CD4-positive, alpha-beta T cell treated with Interleukin-1 beta for 1 hour (primary cell): ENCODE measurements at places on chromosomes 13 and 19.

DNA sequence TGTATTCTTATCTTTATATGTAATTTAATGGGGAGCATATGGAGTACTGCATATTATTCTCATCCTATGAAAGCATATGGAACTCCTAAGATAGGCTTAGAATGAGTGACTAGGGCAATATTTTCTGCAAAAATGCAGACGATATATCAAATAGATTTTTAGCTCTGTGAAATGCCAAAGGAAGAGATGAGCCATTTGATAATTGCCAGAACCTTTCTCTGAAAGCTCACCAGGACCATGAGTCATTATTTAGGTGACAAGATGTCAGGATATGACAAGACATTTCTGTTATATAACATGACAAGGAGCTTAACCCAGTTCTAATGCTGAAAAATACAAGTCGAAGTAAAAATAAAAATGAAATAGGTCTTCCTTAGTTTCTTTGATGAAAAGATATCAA lies 145.0 kb downstream of the SLITRK6 start:
- no peak for DNase-seq

DNA sequence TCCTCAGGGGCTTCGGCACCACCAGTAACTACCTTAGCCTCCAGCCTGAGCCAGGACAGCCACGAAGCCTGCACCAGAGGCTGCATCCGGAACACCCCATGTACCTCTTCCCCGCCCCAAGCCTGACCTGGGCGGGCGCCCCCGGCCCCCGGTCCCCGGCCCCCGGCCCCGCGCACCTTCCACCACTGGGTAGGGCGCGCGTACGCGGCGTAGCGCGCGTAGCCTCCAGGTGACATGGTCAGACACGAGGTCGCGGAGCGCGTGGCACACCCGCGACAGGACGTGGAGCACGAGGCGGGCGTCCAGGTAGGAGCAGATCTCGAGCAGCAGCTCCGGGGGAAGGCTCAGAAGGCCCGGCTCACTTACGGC lies 450 bp downstream of the FBXW9 start:
- no peak for DNase-seq

GRCh38 chr13:80476953-80477352 lies 136.0 kb upstream of the SPRY2 start:
- DNase-seq, result no peak

DNA sequence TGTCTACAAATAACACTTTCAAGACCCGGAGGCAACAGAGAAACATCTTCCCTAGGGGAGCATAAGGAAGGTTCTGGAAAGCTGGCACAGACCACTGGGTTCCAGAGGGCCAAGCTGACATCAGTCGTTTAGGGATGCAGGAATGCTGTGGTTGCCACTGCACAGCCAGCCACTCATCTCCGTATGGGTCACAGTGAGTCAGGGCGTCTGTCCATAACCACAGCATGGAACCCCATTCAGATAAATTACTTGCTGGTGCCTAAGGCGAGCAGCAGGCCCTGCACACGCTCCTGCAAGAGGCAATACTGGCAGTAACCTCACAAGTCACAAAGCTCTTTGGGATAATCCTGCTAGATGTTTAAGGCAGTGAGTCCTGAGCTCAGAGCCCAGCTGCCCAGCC lies 140.9 kb upstream of the UBL3 start:
- no peak for DNase-seq

DNA sequence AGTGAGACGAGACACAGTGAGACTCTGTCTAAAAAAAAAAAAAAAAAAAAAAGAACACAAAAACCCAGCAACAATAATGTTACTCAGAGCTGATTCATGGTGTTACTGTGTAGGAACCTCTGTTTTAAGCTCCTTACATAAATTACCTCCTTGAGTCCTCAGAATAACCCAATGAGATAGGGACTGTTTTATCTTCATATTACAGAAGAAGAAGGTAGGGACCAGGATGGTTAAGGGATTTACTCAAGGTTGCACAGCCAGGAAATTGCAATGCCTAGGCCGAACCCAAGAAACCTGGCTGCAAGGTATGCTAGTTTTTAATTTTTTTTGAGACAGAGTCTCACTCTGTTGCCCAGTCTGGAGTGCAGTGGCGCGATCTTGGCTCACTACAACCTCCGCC lies 1.5 kb upstream of the DAND5 start:
- DNase-seq, result no peak

GRCh38 chr13:50645092-50645491 lies 198.4 kb downstream of the DLEU7 start:
- no peak for DNase-seq

- no peak for DNase-seq
These were observed 170.5 kb downstream of the IRS2 start for GRCh38 chr13:109615721-109616420.

GRCh38 chr19:36772311-36773222 lies at the start of gene ZNF850:
TSS of gene ZNF850 (minus strand) at chr19:36772807. CDS start at chr19:36762606, 10,201 bp downstream.
- DNase-seq, result peak; percentile 92

- DNase-seq, result no peak
These were observed 879.0 kb downstream of the UQCRFS1 start for GRCh38 chr19:28333909-28334308.

DNA sequence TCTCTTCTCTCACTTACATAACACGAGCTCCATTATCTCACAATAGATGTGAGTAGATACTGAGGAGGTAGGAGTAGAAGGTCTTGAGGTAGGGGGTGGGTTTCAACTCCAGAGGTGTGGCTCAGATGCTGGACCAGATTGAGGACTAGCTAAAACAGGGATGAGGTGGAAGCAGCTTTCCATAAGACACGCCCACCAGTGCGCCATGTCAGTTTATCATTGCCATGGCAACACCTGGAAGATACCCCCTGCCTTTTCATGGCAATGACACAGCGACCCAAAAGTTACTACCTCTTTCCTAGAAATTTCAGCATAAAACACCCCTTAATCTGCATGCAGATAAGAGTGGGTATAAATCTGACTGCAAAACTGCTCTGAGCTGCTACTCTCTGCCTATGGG lies 44.1 kb downstream of the KCTD15 start:
- no peak for DNase-seq
